ENCODE measurements at places on chromosomes 1 and 21.

DNA sequence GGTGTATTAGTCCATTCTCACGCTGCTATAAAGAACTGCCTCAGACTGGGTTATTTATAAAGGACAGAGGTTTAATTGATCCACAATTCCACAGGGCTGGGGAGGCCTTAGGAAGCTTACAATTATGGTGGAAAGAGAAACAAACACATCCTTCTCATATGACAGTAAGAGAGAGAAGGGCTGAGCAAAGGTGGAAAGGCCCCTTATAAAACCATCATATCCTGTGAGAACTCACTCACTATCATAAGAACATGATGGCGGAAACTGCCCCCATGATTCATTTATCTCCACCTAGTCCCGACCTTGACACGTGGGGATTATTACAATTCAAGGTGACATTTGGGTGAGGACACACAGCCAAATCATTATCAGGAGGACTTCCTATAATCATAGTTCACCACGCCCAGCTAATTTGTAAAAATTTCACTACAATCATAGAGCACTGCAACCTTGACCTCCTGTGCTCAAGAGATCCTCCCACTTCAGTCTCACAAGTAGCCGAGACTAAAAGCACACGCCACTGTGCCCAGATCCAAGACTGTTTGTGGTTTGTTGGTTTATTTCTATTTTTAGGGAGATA lies 164.9 kb downstream of the RERE start:
- DNase-seq: no peak

DNA sequence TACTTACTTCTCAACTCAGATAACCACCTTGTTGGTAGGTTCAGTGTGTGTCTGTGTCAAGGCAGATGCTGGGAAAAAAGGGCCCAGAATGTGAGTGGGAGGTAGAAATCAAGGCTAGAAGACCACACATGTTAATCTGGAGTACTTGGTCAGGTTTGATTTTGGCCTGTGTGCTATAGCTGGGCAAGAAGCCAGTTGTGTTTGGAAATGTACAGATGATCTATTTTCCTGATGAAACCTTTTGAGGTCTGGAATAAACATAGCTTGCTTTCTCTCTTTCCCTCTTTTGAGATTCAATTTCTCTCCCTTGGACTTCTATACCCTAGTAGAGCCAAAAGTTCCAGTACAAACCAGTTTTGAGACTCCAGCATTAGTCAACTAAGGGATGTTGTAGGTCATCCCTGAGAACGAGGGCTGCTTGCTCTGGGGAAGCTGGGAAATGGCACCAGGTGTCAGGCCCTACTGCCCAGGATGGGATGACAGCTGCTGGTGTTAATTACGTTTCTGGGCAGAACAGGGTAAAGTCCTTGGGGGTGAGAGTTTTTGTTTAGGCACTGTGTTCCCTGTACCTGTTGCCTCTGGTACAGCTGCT lies 15.8 kb downstream of the MAPKAPK2 start:
- DNase-seq: no peak

DNA sequence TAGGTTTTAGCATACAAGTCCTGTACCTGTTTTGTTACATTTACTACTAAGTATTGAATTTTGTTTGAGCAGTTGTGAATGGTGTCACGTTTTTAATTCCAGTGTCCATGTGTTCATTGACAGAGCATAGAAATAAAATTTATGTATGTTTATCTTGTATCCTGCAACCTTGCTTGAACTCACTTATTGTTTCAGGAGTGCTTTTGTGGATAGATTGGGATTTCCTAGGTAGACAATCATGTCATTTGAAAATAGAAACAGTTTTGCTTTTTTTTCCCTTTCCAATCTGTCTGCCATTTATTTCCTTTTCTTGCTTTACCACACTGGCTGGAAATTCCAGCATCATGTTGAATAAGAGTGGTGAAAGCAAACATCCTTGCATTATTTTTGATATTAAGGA lies 15.0 kb upstream of the ABCG1 start:
- DNase-seq: no peak

GRCh38 chr1:89259283-89259971 lies 13.2 kb downstream of the GBP5 start:
- DNase-seq: no peak

Measured in HT1080 (cell line).